Ureter (tissue), 1 donor: ENCODE measurements at places on chromosomes 4 and X. TPM values are rescaled to one million over a fixed set of nuclear protein-coding genes. Genes with fewer than 3 reads are reported as not detected.

CYLC1 gene
- total RNA-seq = not detected

BRS3 gene
- 0.18 TPM for total RNA-seq

SLC30A9 gene
- 61.3 TPM for total RNA-seq

DMRTC1 gene
- total RNA-seq = not detected

TNIP3 gene
- total RNA-seq = 0.49 TPM

TRIM2 gene
- 90.6 TPM for total RNA-seq

RNF128 gene
- total RNA-seq = 67.6 TPM

RTL5 gene
- total RNA-seq = 9.8 TPM

CTAG2 gene
- total RNA-seq = not detected

IL3RA gene
- total RNA-seq = 7.4 TPM

POF1B gene
- total RNA-seq = 46.8 TPM

PPP1R2C gene
- not detected for total RNA-seq

CLDN24 gene
- total RNA-seq = not detected

CT45A1 gene
- total RNA-seq = not detected

MAML3 gene
- 23.4 TPM for total RNA-seq

RAI2 gene
- total RNA-seq = 28.0 TPM

ARX gene
- total RNA-seq = not detected

SLC6A14 gene
- 0.57 TPM for total RNA-seq

MID1 gene
- total RNA-seq = 31.8 TPM

AMTN gene
- total RNA-seq = not detected

KDR gene
- total RNA-seq = 27.4 TPM

SPANXA2 gene
- total RNA-seq = not detected

NEUROG2 gene
- not detected for total RNA-seq

DTHD1 gene
- total RNA-seq = 1.1 TPM

CTAG1A gene
- total RNA-seq = not detected

MTTP gene
- total RNA-seq = not detected

BMPR1B gene
- 5.3 TPM for total RNA-seq

RBM46 gene
- total RNA-seq = not detected

CXCR3 gene
- total RNA-seq = 0.89 TPM

NPY1R gene
- total RNA-seq = 4.5 TPM

MAGIX gene
- 12.8 TPM for total RNA-seq

ATP1B4 gene
- not detected for total RNA-seq

ASB12 gene
- total RNA-seq = 2.1 TPM

ITIH6 gene
- total RNA-seq = not detected

EDA2R gene
- total RNA-seq = 4.4 TPM

MXD4 gene
- 34.5 TPM for total RNA-seq

GSX2 gene
- total RNA-seq = not detected

SLC2A9 gene
- 67.5 TPM for total RNA-seq

AP1AR gene
- total RNA-seq = 28.3 TPM

SPANXN3 gene
- not detected for total RNA-seq

CT45A2 gene
- total RNA-seq = not detected
